Fibroblast of skin of left biceps (primary cell): ENCODE measurements at places on chromosomes 12 and 14.
A peak's percentile ranks its signal among the peaks of the same experiment; 100 is the strongest.

- DNase-seq: no peak
Observed at GRCh38 chr12:107328442-107329133, 235.2 kb upstream of the CRY1 start.

- DNase-seq: no peak
Observed at GRCh38 chr12:47941871-47942613, 21.4 kb upstream of the TMEM106C start.

- DNase-seq: no peak
Observed at GRCh38 chr12:4270831-4271716, 2.5 kb upstream of the CCND2 start.

GRCh38 chr12:105398930-105399329 is 68.4 kb downstream of the C12orf75 start:
- no peak for DNase-seq

GRCh38 chr12:57783466-57783801 is 847 bp downstream of the TSFM start:
- no peak for DNase-seq

GRCh38 chr12:6868211-6869048 is 1.1 kb downstream of the TPI1 start:
- DNase-seq: no peak

- no peak for DNase-seq
Observed at GRCh38 chr14:79260406-79260805, 950.9 kb downstream of the DIO2 start.

GRCh38 chr14:77043177-77043983 is 14.9 kb upstream of the IRF2BPL start:
- peak; percentile 94 for DNase-seq

DNA sequence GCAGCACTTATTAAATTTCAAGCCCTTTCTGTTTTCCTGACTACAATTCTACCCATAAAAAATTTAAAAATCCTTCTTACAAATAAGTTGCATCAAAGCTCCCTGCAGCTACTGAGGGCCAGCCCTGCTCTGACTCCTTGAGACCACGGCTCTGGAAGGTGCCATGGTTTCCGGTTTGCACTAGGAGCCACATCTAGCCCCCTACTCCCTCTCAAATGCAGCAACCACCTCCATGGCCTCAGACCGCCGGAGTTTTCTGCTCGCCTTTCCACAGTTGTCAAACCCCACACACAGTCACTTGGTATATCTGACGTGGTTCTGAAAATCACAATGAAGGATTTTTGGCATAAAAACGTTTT is 30.1 kb downstream of the P2RX4 start:
- DNase-seq: no peak

- no peak for DNase-seq
Observed at GRCh38 chr14:104462651-104463630, 116.6 kb upstream of the C14orf180 start.

DNA sequence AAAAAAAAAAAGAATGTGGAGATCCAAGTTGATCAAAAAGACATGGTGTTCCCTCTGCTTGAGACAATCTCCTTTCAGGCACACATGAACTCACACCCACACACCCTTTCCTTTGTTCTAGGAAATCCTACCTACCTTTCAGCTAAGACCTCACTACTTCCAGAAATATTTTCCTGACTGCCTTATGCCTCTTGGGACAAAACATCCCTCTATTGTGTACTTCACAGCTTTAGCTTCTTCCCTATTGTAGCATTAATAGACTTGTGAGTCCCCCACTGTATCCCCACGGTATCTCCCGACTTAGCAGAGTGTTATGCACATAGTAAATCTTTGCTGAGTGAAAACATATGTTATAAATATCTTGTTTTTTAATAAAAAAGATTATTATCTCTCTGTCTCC is 44.9 kb upstream of the AEBP2 start:
- no peak for DNase-seq

DNA sequence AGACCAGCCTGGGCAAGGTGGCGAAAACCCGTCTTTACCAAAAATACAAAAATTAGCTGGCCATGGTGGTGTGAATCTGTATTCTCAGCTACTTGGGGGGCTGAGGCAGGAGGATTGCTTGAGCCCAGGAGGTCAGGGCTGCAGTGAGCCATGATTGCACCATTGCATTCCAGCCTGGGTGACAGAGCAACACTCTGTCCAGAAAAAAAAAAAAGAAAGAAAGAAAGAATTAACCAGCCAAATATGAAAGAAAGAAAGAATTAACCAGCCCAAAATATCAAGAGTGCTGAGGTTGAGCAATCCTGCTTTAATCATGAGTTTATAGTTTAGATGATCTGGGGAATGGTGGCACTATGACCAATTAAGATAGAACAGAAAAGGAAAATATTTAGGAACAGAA is 3.5 kb upstream of the ACTN1 start:
- DNase-seq: no peak

- DNase-seq: no peak
Observed at GRCh38 chr12:47391566-47391965, 311.8 kb upstream of the AMIGO2 start.

DNA sequence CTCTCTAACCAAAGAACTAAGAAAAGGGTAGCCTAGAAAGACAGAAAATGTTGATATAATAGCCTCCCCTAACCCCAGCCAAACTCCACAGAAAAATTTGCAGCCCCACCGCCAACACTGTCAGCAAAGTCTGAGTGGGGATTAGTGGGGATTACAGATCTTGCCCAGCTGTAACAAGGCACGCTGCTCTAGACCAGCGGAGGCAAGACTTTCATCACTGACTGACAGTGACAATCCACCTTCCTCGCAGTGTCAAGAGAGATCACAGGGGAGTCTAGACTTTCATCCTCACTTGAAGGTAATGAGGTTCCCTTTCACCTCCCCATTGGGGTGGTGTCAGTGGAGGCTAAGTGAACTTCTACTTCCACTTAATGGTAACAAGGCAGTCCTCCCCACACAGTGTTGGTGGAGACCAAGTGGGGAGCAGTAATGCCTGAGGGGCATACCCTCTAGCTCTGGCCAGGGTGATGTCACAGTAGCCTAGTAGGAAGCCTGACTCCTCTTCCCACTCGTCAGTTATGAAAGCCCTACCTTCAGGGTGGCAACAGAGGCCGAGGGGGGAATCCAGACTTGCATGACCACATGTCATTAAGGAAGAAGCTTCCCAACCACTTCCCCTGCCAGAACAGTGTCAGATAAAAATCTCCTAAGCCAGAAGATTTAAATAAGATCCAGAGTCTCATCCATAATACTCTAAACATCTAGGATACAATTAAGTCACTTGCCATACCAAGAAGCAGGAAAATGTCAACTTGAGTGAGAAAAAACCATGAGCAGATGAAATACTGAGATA is 91.7 kb upstream of the RASSF8 start:
- DNase-seq: no peak

DNA sequence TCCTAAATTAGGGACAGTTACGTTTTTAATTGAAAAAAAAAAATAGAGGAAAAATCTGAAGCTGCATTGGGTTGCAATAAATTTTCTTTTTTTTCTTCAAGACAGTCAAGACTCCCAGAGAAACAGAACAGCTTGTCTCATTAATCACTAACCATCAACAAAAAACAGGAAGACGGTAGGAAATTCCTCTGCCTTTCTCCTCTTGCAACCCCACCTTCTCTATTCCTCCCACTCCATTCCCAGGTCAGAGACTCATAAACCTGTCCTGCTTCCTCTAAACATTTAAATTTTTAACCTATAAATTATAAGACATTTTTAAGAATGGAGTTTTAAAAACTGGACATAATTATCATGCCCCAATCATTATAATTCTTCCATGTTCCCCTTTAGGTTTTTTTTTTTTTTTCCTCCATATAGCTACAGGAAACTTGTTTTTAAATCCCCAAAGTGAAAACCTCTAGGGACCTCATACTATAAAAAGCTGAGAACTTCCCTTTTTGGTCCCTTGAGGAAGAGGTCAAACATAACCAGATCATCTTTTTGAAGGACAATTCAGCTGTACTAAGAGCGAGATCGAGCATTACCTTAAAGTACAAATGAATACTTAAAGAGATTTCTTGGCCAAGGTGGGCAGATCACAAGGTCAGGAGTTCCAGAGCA is 36.0 kb downstream of the CPM start:
- no peak for DNase-seq

DNA sequence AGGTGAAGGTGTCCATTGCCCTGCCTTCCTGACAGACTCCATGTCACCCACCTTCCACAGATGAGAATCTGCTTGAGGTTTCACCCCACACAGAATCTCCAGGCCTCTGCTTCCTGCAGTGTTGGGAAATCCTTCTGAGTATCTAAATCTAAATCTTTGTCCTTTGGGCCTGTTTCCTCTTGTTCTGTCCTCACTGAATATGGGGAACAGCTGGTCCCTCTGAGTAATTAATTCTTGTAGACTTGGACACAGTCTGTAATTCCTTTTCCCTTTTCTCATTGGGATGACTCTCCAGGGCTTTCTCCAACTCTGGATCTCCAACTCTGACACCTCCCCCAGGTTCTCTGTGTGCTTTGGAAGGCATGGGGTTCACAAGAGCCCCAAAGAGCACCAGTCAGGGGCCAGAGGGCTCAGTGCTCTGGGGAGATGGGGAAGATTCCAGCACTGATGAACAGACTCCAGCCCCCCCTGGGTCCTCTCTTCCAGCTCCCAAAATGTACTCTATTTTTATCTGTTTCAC is 2.3 kb upstream of the ACVRL1 start:
- no peak for DNase-seq

DNA sequence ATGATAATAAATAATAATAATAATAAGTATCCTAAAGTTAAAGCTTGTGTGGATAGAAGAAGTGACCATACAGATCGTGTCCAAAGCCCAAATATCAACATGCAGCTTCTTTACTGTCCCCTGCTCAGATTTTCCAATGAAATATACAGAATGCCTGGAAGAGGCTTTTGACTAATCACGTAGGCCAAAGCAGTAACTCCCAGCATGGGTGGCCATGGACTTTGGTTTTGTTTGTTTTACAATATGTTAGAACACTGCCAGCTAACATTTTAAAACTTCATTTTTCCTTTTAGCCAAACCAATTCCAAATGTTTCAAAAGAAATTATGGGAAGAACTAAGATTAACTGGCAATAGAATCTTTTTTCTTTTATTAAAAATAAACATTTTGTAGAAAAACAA is 400.0 kb upstream of the FLRT2 start:
- DNase-seq: no peak

DNA sequence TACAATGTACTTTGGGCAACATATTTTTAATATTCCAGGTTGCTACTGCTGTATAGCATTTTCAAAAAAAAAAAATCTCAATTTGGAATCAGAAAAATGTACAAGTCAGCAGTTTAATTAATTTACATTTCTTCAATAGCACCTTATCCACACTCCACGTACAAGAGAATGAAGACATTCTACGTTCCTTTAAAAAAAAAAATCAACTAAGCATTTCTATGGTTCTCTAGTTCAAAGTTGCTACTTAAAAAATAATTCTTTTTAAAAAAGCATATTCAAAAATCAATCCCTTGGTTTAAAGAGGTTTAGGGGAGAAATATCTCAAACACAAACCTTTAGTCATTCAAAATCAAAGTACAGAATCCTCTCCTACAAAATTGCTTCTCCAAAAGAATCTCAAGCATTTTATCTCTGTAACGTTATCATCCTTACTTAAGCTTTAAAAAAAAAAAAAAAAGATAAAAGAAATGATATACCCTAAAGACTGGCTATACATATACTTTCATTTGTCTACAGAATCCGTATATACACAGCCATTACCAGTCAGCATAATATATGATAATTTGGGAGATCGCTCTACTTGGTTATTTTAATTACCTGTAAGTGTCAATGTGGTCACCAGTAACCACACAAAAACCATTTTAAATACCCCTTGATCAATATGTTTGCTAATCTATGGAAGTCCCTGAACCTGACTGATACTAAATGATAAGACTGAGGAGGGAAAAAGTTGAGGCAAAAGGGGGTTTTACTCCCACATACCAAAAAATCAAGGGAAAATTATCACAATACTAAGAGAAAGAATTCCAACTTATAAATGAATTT is 2.7 kb downstream of the MED13L start:
- no peak for DNase-seq

GRCh38 chr14:106875503-106875902 is 1349.1 kb downstream of the TMEM121 start:
- no peak for DNase-seq

DNA sequence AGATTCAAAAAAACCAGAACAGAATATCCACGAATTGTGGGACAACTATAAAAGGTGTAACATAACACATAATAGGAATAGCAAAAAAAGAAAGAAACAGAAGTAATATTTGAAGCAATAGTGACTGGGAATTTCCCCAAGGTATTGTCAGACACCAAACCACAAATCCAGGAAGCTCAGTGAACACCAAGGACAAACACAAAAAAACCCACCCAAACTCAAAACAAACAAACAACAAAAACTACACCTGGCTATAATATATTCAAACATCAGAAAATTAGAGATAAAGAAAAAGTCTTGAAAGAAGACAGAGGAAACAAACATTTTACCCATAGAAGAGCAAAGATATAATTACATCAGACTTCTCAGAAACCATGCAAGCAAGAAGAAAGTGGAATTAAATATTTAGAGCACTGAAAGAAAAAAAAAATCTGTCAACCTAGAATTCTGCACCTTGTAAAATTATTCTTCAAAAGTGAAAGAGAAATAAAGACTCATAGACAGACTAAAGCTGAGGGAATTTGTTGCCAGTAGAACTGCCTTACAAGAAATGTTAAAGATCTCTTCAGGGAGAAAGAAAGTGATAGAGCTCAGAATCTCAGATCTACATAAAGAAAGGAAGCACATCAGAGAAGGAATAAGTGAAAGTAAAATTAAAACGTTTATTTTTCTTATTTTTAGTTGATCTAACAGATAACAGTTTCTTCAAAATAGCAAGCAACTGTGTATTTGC is 12.1 kb upstream of the HMGA2 start:
- no peak for DNase-seq

GRCh38 chr12:132695431-132695830 is 8.0 kb downstream of the PXMP2 start:
- no peak for DNase-seq

DNA sequence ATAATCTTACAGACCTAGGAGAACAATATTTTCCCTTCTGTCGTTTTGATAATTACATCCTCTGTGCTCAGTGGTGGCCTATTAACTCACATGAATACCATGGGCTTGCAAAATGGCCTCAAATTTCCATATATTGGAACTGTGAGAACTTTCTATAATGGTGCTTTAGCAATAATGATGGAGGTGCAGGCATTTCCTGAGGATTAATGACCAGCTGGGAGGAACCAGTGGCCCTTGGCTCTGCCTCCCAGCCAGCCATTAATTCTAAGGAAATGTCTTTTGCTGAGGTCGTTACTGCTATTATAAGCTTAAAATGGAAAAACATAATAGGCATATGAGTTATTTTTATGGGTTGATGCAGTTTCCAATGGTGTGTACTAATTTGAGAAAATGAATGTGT is 33.6 kb downstream of the HMGA2 start:
- no peak for DNase-seq

- DNase-seq: no peak
Observed at GRCh38 chr12:92278378-92278828, 132.8 kb upstream of the BTG1 start.

GRCh38 chr14:54003064-54003463 is 46.4 kb upstream of the BMP4 start:
- DNase-seq: no peak

DNA sequence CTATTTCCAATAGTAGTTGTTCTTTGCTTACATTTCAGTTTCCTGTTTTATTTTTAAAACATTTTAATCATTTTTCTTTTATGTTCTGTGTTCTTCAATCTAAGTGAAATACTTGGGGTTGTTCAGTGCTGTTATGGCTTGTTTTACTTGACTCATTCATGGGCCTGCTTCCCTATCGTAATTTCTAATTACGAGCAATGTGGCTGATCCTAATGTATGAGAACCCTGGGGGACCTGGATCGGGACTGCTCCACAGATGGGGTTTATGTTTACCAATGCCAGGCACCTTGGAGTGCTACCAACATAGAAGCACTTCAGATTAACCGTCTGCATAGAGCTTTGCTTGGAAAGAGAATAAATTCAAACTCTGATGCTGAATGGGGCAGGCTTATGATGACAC is 29.8 kb downstream of the TECPR2 start:
- DNase-seq: no peak
